NCI-H187 treated with DMSO at 0.1 percent for 48 hours (cell line): ENCODE measurements at places on chromosomes 4 and X.

DNA sequence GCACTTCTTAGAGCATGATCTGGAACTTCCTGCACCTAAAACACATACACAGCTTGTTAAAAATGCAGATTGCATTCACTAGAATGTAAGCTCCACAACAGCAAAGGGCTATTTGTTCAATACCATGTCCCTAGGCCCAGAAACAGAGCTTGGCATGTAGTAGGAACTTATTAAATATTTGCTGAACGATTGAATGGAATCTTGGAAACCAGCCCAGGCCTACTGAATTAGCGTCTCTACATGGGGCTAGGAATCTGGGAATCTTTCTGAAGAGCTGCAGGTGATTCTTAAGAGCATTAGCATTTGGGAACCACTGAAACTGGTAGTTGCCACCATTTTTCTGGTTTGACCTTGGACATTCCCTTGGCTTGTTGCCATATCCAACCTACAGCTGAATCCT lies 234.1 kb downstream of the STIM2 start:
- no peak for DNase-seq

DNA sequence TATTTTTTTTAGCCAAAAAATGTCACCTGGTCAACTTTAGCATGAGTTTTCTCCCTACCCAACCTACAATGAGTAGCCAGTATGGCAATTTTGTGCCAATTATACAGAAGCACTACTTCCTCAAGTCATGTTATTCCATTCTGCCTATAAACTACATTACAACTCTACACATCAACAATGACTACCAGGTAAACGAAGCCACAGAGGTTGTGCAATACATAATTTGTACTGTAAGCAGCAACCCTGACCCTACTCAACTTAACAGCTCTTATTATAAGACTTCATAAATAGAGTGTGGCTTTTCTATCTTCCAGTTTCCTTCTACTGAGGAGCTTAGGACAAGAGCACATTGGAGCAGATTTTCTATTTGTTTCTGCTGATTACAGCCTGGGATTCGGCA lies 160.5 kb downstream of the HS3ST1 start:
- no peak for DNase-seq

DNA sequence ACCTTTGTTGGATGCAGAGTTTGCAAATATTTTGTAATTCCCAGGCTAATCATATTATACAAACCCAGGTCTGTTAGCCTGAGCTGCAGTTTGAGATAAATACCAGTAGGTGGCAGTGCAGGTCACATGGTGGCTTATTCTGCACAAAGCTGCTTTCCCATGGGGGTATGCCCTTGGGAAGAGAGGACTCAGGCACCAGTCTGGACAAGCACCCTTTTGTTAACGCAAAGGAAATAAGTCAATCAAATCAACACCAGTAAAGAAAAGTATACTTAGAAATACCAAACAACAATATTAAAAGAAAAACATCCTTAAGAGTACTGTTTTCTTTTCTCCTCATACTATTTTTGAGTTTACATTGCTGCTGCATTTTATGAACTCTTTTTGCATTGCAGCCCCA lies 389.0 kb upstream of the ZFP42 start:
- no peak for DNase-seq

- DNase-seq, result no peak
Observed at GRCh38 chr4:101933855-101934254, 143.3 kb downstream of the BANK1 start.

DNA sequence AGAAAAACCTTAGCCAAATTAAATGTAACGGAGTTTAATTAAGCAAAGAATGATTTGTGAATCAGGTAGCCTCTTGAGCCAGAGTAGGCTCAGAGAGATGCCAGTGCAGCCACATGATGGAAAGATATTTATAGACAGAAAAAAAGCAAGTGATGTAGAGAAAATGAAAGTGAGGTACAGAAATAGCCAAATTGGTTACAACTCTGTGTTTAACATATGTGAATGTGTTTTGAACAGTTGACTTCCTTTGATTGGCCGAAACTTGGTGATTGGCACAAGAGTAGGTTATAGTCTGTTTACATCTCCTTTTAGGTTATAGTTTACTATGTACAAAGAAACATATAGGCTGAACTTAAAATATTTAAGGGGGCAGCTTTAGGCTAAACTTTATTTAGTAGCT lies 459.9 kb upstream of the BOD1L1 start:
- DNase-seq, result no peak

DNA sequence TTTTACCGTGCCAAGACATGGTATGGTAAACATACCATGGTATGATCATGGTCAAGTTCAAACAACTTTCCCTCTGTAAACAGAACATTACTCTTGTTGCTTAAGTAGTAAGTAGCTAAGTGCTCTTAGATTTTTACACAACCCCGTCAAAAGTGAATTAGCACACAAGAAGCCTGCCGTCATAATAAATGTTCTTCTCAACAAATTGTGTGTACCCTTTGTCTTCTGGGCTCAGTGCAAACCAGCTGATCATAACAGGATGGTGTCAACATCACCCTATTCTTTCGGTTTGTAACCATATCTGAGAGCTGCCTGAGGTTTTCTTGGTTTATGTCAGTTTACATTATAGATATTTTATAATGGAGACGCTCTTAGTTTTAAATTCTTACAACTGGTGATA lies 28.8 kb downstream of the MSL3 start:
- DNase-seq, result no peak

- no peak for DNase-seq
Observed at GRCh38 chr4:168685136-168685809, 188.4 kb downstream of the PALLD start.

DNA sequence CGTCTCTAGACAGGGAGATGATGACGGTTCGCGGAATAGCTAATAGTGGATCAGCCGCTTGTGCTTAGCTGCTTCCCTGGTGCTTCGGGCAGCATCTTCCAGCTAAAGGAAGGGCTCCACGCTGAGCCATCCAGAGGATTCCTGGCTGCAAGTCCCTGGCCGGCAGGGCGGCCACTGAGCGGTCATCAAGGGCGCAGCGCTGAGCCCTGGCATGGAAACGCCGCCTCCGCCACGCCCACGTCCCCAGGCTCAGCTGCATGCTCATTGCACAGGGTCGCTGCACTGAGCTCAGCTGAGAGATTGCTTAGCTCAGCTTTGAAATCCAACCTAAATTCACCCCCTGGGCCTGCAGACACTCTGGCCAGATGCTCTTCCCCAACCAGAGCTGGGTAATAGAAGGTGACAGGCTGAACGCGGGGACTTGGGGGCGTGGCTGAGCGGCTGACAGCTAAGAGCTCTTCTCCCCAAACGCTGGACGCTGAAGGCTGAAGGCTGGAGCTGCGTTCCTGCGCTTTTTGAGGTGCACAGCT lies 118.2 kb upstream of the KIT start:
- peak; percentile 64 for DNase-seq

DNA sequence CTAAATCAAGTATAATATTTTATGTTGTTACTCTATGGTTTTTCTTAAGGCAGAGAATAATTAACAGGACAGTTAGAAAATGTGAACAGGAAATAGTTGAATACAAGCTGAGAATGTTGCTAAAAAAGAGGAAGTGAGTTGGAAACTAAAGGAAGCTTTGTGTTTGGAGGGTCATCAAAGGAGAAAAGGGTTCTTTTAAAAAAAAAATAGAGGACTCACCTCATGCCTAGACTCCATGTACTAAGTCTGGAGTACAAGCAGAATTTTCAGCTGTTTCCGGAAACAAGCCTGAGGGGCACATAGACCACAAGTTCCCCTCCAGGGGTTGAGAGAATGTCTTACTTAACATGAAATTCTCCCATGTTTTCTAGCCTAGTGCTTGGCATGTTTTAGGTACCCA lies 20.1 kb upstream of the MAP7D3 start:
- DNase-seq, result no peak

DNA sequence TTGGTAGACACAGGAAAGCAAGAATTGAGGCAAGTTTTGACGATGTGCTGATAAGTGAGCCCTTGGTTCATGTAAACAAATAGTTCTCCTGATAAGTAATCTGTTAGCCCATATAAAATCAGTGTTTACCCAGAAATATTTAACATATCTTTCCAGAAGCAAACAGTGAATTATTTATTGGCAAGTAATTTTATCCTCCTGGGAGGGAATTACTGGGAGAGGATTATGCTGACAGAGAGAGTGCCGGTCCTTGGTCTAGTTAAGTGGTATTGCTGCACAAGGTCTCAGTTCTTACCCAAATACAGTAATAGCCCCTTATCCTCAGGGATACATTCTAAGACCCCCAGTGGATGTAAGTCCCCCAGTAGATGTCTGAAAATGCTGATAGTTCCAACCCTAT lies 315.4 kb downstream of the CCSER1 start:
- no peak for DNase-seq

GRCh38 chr4:113103556-113103955 lies 54.1 kb downstream of the ANK2 start:
- DNase-seq, result no peak

DNA sequence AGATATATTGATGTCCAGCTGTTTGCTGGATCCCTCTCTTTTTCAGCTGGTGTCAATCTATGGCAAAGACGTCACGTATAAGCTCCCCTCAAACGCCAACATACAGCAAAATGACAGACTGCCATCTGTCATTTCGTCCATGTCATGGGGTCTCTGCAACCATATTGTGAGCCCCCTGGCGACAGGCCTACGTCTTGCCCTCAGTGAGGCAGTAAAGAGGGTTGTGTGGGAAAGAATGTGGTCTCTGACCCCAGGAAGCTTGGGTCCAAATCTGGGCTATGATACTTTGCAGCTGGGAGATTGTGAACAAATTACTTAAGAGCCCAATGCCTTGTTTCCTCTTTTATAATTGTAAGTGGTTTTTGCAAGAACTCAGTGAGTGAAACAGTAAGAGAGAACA lies 7.4 kb downstream of the SUPT20HL2 start:
- DNase-seq, result no peak

DNA sequence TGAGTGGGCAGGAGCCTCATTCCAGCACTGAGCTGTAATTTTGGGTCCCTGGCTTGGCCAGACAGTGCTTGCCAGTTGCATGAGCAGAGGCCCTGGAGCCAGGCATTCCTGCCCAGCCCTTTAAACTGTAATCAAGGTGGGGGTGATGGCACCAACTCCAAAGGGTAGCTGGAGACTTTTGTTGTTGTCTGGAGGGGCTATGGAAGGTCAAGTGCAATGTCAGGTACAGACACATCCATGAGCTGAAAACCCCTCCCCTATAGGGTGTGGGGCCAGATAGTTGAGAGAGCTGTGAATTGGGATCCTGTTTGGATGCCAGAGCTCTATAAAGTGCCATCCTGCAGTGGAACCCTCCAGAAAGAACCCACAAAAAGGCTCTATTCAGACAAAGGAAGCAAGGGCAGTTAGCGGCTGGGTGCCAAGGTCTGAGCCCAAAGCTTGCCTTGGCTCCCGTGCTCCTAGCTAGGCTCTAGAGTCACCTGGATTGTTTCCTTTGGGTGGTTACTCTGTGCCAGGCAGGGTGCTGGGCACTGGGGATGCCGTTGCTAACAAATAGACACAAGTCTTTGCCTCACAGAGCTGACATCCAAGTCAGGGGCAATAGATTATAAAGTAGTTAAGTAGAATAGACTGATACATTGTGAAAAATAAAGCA lies 163.0 kb downstream of the EFNB1 start:
- DNase-seq, result no peak

DNA sequence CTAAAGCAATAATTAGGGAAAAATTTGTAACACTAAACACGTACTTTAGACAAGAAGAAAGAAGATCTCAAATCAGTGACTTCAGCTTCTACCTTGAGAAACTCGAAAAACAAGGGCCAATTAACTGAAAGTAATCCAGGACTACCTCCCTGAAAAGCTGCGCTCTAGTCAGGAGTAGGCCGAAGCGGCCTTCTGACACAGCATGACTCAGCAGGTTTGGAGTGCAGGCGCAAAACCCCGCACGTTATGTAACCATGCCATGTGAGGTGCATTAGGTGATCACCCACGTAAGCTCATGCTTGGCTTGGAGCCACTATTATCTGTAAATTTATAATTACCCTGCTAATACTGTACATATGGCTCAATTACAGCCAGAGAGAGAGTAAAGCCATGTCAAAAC lies 52.8 kb upstream of the CCDC149 start:
- DNase-seq, result no peak

GRCh38 chr4:83282049-83282535 lies 2.5 kb downstream of the COQ2 start:
- DNase-seq, result no peak

DNA sequence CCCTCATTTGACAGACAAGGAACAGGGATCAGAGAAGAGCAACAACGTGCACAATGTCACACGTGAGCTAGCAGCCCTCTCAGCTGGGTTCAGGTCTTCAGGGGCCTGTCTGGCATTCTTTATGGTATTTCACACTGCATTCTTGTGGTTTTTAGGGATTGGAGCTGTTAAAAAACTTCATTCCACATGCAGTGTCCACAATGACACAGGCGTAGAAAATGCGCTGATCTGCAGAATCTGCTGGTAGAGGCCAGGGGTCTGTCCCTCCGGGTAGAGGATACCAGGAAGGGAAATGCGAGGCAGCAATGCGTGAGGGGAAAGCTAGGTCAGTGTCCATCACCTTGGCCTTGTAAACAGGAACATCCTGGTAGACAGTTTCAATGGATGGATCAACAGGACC lies 36.6 kb downstream of the MAP7D3 start:
- no peak for DNase-seq

DNA sequence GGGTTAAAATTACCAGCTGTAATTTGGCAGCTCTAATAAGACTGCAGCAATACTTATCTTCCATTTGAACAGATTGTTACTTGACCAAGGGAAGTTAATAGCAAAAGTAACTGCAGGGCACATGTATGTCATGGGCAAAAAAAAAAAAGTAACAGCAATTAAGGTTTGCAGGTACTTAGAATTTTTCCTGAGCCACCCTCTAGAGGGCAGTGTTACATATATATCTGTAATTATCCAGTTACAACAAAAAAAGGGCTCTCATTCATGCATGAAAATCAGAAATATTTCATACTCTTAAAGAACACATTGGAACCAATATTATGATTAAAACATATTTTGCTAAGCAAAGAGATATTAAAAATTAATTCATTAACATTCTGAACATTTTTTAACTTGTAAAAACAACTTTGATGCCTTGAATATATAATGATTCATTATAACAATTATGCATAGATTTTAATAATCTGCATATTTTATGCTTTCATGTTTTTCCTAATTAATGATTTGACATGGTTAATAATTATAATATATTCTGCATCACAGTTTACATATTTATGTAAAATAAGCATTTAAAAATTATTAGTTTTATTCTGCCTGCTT lies 25.1 kb downstream of the XIAP start:
- peak; percentile 2 for DNase-seq

DNA sequence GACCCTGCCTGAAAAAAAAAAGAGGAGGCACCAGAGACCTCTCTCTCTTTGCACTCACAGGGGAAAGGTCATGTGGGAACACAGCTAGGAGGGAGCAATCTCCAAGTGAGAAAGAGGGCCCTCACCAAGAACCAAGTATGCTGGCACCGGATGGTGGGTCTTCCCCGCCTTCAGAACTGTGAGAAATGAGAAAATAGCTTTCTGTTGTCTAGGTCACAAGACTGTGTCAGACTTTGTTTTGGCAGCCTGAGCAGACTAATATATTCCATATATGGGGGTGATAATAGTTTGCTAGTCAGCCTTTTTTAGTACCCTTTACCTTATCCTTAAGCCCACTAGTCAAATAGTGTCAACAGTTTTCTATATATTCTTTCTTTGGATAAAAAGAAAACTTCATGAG lies 193.0 kb downstream of the TRIML1 start:
- DNase-seq, result no peak

GRCh38 chrX:37371578-37371991 lies 22.4 kb downstream of the PRRG1 start:
- no peak for DNase-seq

GRCh38 chr4:79073471-79073870 lies 134.2 kb upstream of the PAQR3 start:
- DNase-seq, result no peak
